Effector CD4-positive, alpha-beta T cell (primary cell): ENCODE measurements at places on chromosomes 7 and 10.

GRCh38 chr7:80843018-80843677, 75.7 kb downstream of the SEMA3C start:
- no peak for DNase-seq

GRCh38 chr7:151436446-151437158, 3.3 kb downstream of the CRYGN start:
- DNase-seq = no peak

DNA sequence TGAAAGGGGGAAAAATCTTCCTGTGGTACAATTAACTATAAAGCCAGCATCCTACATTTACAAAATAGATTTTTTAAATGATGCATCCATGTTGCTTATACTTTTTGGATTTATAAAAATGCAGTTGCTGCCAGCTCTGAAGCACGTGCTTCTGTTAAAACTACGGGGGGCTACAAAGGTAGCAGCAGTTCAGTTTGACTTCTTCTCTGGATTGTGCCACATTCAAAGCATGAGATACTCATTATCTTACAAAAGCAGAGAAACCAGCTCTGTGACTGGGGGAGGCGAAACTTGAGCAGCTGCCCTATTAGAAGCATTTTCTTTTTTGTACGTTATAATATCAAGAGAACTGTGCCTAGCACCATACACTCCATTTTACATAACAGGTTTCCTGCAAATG, 31.1 kb downstream of the NEUROD6 start:
- no peak for DNase-seq

DNA sequence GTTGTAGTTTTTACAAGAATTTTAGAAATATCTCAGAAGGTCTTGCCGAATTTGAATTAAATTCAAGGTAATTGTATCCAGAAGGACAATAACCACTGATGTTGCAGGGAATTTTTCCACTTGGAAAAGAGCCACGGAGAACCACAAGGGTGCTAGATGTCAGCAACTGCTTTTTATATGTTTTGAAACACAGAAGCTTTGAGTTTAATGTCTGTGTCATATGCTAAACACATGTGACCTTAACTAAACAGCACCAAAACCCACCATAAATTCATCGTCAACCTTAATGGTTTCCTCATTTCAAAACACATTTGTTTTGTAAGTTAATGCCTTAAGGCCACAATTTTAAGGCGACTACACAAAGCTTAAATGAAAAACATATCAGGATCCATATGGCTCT, 106.9 kb downstream of the COL28A1 start:
- DNase-seq = no peak

DNA sequence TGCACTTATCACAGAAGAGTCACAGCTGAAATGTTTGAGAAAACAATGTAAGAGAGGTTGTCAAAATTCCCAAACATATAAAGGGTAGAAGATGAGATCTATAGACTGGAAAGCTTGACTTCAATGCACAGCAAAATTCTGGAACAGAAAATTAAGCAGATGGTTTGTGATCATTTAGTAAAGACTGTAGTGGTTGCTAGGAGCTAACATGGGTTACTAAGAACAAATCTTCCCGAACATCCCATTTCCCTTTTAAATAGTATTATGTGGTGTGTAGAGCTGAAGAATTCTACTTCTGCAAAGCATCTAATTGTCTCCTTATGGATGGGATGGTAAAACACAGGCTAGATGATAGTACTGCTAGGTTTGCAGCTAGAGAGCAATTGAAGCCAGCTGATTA, 312.3 kb downstream of the CAMK1D start:
- DNase-seq = no peak

GRCh38 chr10:47195274-47195885, 104.6 kb upstream of the GDF10 start:
- DNase-seq = no peak

DNA sequence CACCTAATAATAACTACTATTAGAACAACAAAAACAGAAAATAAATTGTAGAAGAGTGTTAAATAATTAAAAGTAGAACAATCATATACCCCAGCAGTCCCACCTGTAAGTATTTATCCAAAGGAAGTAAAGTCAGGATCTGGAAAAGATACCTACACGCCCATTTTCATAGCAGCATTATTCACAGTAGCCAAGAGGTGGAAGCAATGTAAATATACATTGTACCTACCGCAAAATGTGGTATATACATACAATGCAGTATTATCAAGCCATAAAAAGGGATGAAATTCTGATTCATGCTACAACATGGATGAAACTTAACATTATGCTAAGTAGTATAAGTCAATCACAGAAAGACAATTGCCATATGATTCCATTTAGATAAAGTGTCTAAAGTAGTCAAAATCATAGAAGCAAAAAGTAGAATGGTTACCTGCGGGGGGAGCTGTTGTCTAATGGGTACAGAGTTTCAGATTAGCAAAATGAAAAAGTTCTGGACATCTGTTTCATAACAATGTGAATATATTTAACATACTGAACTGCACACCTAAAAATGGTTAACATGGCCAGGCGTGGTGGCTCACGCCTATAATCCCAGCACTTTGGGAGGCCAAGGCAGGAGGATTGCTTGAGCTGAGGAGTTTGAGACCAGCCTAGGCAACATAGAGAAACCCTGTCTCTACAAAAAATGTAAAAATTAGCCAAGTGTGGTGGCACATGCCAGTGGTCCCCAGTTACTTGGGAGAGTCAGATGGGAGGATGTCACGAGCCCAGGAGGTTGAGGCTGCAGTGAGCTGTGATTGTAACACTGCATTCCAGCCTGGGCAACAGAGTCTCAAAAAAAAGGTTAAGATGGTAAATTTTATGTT, 6.0 kb upstream of the TMED4 start:
- peak; percentile 48 for DNase-seq

GRCh38 chr10:128780156-128780761, 654.0 kb upstream of the MKI67 start:
- no peak for DNase-seq

- no peak for DNase-seq
Observed at GRCh38 chr10:84292502-84292901, 35.9 kb upstream of the CCSER2 start.

- DNase-seq = no peak
Observed at GRCh38 chr7:22671177-22671879, 55.7 kb upstream of the IL6 start.

GRCh38 chr7:142445019-142445686, 187.3 kb upstream of the PRSS58 start:
- DNase-seq = peak; percentile 29

DNA sequence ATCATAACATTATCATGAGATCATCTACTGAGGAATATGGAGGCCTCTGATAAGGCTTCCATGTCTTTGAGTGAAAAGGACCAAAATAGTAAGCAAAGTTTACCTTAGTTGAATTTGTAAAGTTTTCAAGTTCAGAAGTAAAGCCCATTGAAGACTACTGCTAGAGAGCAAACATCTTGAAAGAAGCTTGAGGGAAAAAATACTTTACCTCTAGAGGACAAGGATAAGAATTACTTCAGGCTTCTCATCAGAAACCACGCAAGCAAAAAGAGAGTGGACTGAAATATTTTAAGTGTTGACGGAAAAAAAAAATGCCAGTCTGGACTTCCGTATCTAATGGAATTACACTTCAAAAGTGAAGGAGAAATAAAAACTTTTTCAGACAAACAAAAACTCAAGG, 114.3 kb downstream of the MPP7 start:
- DNase-seq = no peak

GRCh38 chr10:131885391-131886165, 15.2 kb upstream of the PPP2R2D start:
- DNase-seq = peak; percentile 78

DNA sequence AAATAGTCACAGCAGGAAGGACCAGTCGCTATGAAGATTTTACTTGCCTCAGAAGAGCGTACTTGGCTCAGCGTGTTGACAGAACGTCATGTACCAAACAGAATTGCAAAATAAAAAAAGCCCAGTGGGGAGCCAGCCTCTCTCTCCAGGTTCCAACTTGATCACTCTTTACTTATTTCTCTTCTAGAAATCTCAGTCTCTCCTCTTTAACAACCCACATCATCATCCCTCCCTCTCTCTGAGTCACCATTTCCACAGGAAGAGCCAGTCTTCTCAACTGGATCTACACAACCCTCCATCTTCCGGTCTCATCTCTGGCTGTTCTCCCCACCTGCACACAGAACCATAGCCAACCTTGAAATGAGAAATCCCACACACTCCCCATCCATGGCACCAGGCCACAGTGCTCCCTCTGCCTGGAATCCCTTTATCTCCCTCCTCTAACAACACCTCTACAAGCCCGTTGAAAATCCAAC, 718.3 kb downstream of the GRID1 start:
- DNase-seq = no peak

DNA sequence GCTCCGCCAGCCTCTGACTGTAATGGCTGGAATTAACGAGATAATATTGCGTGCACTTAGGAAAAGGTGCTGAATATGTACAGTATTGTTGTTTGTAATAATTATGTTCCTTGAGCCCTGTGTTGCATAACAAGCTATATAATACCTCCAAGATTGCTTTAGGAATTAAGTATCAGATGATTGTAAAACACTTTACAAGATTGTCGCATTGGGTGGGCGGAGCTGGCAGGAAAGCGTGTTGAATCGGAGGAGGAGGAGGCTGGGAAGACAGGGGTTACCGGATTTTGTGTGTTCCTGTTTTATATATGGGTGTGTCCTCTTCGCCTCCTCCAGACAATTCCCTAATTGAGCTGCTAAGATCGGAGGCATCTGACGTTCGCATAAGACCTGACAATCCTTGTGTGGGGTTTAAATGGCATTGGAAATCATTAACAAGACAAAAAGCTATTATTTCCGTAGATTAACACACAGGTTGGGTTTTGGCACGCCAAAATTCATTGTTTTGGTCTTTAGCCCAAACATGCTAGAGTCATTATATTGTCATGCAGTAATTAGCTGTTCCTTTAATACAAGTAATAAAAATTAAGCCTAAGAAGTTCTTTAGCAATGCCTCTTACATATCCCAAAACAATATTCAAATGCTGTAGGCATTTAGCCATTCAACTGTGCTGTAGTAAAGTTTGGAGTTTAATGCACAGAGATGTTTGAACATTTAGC, 192.9 kb upstream of the SH2B2 start:
- no peak for DNase-seq

- no peak for DNase-seq
Observed at GRCh38 chr7:1418505-1419309, 40.6 kb downstream of the MICALL2 start.

GRCh38 chr10:88162852-88163251, 299.4 kb downstream of the PTEN start:
- DNase-seq = no peak

DNA sequence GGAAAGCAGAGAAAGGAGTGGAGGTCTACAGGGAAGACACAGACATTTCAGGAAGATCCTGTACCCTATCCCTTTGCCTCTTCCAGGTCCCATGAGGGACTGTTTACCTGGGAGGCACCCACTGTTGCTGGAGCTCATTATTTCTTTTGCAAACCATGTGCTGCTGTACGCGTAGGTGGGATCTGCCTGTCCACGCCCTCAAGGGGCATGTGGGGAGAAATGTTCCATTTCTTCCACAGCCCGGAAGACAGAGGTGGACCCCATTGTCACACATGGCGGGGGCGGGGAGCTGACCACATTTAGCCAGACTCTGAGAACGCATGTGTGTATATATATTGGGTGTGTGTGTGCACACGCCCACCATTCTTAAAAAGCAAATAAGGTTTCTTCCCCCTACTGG, 2.0 kb downstream of the PLXNA4 start:
- DNase-seq = no peak

DNA sequence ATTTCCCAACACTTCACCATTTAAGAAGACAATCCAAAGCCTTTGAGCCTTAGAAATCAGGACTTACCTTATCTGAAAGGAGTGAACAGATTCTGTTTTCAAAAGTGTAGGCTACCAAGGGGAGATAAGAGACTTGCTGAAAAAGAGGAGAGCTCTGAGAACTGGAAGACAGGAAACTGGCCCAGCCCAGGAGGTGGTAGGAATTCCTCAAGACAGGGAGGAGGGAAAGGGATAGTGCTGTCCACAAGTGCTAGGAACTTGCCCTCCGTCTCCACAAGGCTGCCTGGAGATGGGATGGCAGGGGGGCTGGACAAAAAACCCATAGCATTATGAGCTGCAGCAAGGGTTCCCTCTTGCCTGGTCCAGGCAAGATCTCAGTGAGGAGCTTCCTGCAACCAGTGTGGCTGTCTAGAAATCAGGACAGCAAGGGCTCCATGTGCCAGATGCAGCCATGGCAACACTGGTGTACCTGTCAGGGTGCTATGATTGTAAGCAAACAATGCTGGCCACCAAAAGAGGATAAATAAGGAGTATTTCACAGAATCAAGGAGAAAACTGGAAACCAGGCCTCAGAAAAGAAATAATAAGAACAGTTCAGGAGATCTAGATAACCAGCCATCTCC, 22.7 kb upstream of the FRMD4A start:
- no peak for DNase-seq

- no peak for DNase-seq
Observed at GRCh38 chr7:99789441-99790070, 5.6 kb upstream of the CYP3A4 start.

DNA sequence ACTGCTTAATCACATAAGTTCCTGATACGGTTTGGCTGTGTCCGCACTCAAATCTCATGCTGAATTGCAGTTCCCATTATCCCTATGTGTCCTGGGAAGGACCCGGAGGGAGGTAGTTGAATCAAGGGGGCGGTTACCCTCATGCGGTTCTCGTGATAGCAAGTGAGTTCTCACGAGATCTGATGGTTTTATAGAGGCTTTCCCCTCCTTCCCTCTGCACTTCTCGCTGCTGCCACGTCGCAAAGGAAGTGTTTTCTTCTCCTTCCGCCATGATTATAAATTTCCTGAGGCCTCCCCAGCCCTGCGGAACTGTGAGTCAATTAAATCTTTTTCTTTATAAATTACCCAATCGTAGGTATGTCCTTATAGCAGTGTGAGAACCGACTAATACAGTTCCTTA, 226.2 kb downstream of the SKAP2 start:
- no peak for DNase-seq

- DNase-seq = no peak
Observed at GRCh38 chr7:96861-97260, 95.5 kb upstream of the FAM20C start.

DNA sequence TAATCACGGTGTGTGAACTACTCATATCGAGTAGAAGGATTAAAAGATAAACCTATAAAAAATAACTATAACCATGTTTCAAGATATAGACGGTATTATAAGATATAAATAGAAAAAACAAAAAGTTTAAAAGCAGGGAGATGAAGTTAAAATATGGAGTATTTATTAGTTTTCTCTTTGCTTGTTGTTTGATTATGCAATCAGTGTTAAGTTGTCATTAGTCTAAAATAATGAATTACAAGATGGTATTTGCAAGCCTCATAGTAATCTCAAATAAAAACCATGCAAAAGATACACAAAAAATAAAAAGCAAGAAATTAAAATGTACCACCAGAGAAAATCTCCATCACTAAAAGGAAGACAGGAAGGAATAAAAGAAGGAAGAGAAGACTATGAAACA, 83.3 kb downstream of the TES start:
- no peak for DNase-seq

DNA sequence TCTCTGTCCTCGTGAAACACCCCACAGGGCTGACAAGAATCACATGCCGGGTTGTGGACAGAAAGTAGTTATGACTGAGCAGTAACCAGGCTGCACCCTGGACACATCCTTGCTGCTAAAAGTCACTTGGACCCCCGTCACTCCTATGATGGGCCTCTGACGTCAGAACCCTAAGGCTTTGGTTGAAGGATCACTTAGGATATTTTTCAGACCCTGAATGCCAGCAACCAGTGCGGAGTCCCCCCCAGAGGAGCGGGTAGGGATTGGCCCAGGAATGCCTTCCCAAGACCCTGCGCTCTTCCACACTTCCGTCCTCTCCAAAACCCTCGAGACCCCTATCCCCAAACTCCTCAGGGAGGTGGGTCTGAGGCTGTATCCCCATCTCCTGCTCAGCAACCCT, 52.1 kb downstream of the CFAP46 start:
- no peak for DNase-seq
